ENCODE measurements at places on chromosomes 16 and 17. TPM values are rescaled to one million over a fixed set of nuclear protein-coding genes. Genes with fewer than 3 reads are reported as not detected.

DNA sequence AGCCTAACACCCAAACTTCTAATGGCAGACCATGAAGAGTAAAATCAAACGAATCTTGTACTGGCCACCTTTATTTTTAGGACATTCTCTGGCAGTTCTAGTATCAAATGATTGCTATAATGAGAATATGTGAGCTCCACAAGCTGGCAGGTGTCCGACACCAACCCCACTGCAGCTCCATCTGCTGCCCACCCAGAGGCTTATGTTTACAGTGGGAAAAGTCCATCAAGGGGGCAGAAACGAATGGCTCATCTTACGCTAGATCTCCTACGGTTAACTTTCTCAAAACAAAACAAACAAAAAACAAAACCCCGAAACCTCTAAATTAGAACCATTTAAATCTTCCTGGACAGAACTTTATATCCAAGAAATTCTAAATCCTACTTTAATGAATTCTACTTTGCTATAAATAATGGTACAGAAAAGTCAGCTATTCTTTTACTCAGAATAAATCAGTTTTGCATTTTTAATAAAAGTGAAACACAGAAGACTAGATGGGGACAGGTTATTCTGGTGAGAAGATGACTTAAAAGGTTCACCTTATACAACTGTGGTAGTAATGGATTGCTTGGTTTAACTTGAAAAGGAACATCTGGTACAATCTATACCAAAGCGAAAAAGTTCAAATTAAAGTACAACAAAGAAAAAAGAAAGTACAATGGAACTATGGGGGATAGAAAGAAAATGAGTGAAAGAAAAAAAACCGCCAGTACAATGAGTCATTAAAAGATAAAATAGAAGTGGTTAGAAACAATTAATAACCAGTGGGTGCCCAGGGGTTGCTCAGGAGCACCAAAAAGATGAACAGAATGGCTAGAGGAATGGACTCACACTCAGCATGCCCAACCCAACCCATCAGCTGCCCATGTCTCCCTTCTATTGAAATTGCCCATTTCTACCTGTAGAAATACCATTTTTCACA lies 40.2 kb downstream of the GRB2 start:
- no peak overlapping the region for H3K4me3 ChIP-seq
- peaks cover 96% of the 10 kb centered on the region for H3K4me1 ChIP-seq
- DNase-seq, result no peak
- no peaks in the 10 kb centered on the region for H3K36me3 ChIP-seq

- H3K27me3 ChIP-seq, result no peaks in the 10 kb centered on the region
- H3K4me3 ChIP-seq, result no peak overlapping the region
- H3K4me1 ChIP-seq, result peaks cover 11% of the 10 kb centered on the region
- no peak overlapping the region for H3K27ac ChIP-seq
- no peak for DNase-seq
Observed at GRCh38 chr17:80737106-80738019, 192.7 kb downstream of the RPTOR start.

Gene NKIRAS2
- total RNA-seq, result 22.0 TPM

Gene MT1G
- 174 TPM for total RNA-seq

Measured in stomach (tissue), 19 donors.